ENCODE measurements at places on chromosomes 16 and 17. TPM values are rescaled to one million over a fixed set of nuclear protein-coding genes. Genes with fewer than 3 reads are reported as not detected.

Gene OTOP2
- not detected for total RNA-seq

Gene MT1H
- not detected for total RNA-seq

Gene SLC13A2
- total RNA-seq = not detected

Gene KRTAP9-4
- total RNA-seq = not detected

Gene NPIPB12
- 22.3 TPM for total RNA-seq

All from vein endothelial cell (primary cell).